ENCODE measurements at places on chromosomes 4 and X. TPM values are rescaled to one million over a fixed set of nuclear protein-coding genes. Genes with fewer than 3 reads are reported as not detected.

COL25A1 gene
- not detected for polyA plus RNA-seq

BST1 gene
- polyA plus RNA-seq, result 0.78 TPM

CT45A7 gene
- not detected for polyA plus RNA-seq

TSPAN7 gene
- polyA plus RNA-seq, result 0.16 TPM

MAGEA8 gene
- polyA plus RNA-seq, result not detected

CXorf49 gene
- not detected for polyA plus RNA-seq

GPR78 gene
- polyA plus RNA-seq, result not detected

FAM156B gene
- polyA plus RNA-seq, result 12.2 TPM

Data from immature natural killer cell (primary cell).